NCI-H2081 treated with DMSO at 0.1 percent for 48 hours (cell line): ENCODE measurements at places on chromosomes 6 and 20.

GRCh38 chr6:36774331-36774730 lies 64.9 kb downstream of the CPNE5 start:
- DNase-seq = no peak

DNA sequence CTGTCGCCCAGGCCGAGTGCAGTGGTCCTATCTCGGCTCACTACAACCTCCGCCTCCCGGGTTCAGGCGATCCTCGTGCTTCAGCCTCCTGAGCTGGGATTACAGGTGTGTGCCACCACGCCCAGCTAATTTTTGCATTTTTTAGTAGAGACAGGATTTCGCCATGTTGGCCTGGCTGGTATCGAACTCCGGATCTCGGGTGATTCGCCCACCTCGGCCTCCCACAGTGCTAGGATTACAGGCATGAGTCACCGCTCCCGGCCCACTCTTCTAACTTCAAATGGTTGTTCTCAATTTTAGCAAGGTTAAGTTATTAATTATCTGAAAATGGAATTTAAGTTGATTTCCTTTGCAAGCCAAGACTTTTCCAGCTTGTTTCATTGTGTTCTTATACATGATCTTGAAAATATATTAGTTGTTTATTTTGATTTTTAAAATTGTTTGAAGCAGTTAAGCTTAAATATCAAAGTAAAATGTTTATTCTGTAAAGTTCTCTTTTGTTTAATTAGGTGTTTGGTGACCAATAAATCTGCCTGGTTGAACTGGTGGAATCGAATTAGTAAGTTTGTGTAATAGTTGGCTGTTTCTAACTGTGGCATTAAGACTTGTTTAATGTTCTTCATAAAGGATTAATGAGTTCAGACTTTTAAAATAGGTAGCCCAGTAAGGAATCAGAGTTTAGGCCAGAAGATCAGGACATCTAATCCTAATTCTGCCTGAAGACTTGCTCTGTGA lies 2.3 kb downstream of the PM20D2 start:
- no peak for DNase-seq

DNA sequence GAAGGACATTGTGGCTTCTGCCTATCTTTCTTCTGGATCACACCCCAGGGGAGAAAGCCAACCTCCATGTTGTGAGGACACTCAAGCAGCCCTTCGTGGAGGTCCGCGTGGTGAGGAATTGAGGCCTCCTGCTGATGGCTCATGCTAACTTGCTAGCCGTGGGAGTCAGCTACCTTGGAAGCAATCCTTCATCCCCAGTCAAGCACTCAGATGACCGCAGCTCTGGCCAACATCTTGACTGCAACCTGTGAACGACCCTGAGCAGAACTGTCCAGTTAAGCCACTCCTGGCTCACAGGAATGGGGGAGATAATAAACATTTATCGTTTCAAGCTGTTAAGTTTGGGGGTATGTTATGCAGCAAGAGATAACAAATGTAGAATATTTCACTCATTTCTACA lies 10.9 kb upstream of the CNKSR3 start:
- DNase-seq = no peak

- no peak for DNase-seq
These were observed 1.2 kb downstream of the SLC35B2 start for GRCh38 chr6:44255871-44256774.

- DNase-seq = no peak
These were observed 979.6 kb upstream of the MAP3K7 start for GRCh38 chr6:91566467-91566866.

- DNase-seq = no peak
These were observed 30.4 kb downstream of the DEFB114 start for GRCh38 chr6:49933526-49933925.

- no peak for DNase-seq
These were observed 260.4 kb upstream of the THEMIS start for GRCh38 chr6:128161263-128161662.

DNA sequence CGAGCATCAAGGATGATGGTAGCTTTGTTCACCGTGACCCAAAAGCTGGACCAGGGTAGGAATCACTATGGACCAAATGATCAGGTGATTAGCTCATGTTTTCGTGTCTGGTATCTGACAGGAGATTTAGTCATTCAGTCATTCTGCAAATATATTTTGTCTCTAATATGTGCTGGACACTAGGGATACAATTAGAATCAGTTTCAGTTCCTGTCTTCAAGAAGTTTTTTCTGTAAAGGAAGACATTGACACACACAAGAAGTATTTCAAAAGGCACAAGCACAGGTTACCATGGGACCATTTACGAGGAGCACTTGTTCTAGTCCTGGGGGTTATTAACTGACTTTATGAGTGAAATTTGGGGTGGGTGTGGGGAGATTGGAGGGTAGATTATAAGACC lies 244.9 kb downstream of the HIVEP2 start:
- no peak for DNase-seq

- no peak for DNase-seq
These were observed 24.5 kb upstream of the ABCC10 start for GRCh38 chr6:43402820-43403219.

DNA sequence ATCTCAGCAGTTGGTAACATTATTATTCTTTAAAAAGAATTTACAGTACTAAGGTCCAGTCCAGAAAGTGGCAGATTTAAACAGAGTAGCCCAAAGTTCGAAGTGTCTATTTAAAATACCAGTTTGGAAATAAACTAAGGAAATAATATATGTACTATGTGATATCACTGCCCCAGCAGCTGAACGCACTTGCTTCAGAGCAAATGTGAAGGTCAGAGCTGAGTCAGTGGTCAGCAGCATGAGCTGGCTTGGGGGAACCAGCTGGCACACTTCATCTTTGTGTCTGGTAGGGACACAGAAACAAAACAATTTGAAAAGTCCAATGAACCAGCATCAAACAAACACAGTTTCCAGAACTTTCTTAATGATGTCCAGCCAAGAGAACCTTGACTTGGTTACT lies 15.4 kb downstream of the TMEM14B start:
- DNase-seq = no peak

DNA sequence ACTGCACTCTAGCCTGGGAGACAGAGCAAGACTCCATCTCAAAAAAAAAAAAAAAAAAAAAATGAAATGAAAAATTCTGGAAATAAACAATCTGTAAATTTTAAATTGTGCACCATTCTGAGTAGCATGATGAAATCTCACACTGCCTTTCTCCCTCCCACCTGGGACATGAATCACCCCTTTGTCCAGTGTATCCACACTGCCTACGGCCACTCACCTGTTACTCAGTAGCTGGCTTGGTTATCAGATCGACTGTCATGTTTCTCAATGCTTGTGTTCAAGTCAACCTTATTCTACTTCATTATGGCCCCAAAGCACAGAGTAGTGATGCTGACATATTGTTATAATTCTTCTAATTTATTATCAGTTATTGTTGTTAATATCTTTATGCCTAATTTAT lies 58.7 kb upstream of the MTHFD1L start:
- no peak for DNase-seq

- DNase-seq = no peak
These were observed 216.8 kb downstream of the TMEM242 start for GRCh38 chr6:157106487-157106886.

DNA sequence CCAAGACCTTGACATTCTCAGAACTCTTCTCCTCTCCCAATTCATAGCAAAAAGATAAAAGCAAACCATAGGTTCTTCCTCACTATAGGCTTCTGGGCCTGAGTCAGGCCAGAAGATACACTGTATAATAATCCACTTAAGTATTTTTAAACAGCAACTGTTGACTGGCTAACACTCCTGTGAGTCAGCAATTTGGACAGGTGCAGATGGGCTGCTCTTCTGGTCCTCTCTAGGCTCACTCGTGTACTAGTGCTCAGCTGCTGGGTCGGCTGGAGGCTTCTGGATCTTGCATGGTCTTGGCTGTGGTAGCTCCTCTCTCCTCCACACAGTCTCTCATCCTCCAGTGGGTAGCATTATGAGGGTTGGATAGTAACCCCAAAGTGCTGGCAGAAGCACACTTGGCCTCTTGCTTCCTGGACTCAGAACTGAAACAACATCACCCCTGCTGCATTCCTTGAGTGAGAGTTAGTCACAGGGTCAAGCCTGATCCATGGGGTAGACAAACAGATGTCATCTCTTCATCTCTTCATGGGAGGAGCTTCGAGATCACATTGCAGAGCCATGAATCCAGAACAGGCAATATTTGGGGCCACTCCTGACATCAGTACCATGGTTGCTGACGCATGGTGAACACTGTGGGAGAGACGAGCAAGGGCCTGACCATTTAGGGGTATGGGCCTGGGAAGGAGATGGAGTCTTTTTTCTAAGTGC lies 86.9 kb downstream of the C6orf118 start:
- no peak for DNase-seq

GRCh38 chr6:52881662-52881995 lies 27.9 kb downstream of the GSTA3 start:
- DNase-seq = no peak

GRCh38 chr6:53578371-53578770 lies 33.5 kb upstream of the GCLC start:
- DNase-seq = no peak

DNA sequence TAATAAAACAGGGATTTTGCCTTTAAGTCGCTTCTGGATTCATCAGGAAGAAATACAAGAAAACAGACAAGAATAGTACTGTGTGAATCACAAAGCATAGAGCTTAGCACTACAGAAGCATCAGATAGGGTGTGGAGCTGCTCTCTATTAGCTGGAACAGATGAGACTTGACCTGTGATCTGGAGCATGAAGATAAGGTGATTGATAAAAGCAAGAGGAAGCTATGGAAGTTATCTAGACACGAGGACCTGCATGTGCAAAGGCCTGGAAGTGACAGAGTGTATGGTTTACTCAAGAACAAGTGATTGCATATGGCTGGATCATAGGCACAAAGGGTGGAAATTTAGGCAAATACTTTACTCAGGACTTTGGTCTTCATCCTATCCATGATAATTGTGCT lies 112.9 kb upstream of the MLIP start:
- no peak for DNase-seq

DNA sequence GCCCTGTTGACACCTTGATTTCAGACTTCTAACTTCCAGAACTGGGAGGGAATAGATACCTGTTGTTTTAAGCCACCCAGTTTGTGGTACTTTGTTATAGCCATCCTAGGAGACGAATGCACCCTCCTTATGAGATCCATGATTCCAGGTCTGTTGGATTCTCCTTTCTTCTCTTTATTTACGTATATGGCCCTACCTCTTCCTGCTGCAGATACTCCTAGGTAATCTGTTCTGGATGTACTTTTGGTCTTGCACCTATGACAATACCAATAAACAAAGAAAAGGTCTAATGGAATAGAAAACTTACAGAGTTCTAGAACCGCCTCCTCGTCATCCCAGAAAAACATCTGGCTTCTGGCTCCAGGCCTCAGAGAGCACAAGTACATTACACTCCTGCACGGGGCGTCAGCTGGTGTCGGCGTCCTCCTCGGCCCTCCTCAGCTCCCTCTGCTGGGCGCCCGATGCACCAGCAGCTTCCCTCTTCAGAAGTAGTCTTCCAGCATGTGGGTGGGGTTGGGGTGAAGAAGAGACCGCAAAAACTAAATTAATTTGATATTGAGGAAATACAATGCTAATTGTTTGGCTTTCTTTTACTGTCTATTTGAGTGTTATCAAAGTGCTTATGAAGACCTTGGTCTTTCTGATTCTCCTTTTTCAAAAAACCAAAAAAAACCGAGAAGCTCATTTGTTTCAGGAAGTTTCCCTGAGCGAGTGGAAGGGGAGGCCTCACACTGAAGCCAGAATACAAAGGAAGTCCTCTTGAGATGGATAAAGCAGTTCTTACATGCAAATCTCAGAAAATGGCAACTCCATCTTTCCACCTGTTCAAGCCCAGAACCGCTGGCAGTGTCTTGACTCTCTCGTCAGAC lies 9.7 kb upstream of the ATXN1 start:
- peak; percentile 26 for DNase-seq

- DNase-seq = no peak
These were observed 13.1 kb downstream of the VSTM2L start for GRCh38 chr20:37915800-37916570.

GRCh38 chr20:1664911-1665310 lies 7.3 kb upstream of the SIRPG start:
- no peak for DNase-seq

DNA sequence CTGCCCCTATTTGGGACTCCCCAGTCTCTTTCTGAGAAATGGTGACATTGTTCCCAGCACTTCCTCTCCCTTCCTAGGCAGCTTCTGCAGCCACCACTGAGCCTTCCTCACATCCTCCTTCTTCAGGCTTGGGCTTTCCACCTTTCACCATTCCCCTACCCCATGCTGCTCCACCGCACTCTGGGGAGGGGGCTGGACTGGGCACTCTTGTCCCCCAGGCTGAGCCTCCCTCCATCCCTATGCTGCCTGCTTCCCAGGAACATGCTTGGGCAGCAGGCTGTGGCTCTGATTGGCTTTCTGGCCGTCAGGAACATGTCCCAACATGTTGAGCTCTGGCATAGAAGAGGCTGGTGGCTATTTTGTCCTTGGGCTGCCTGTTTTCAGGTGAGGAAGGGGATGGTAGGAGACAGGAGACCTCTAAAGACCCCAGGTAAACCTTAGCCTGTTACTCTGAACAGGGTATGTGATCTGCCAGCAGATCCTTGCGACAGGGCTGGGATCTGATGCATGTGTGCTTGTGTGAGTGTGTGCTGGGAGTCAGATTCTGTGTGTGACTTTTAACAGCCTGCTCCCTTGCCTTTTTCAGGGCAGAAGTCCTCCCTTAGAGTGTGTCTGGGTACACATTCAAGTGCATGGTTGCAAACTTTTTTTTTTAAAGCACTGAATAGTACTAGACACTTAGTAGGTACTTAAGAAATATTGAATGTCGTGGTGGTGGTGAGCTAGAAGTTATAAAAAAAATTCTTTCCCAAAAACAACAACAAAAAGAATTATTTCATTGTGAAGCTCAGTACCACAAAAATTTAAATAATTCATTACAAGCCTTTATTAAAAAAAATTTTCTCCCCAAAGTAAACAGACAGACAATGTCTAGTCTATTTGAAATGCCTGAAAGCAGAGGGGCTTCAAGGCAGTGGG lies 2.1 kb upstream of the CDKN1A start:
- DNase-seq = no peak

DNA sequence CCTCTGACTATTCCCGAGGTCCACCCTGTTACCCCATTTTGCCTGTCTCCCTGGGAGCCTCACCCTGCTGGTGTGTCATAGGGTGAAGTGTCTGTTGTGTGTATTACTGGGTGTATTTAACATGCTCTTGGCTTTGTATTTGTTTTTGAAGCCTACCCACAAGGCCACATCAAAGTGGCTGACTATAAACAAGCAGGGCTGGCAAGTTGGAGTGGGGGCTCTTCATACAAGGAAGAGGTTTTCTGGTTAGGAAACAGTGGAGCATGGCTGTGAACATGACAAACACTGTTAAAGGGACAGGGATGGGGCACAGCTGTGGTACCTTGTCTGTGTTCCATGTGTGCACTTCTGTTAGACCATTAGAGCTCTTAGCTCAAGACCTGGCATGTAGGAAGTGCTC lies 26.3 kb downstream of the HECA start:
- no peak for DNase-seq

GRCh38 chr6:152721956-152722355 lies 24.3 kb downstream of the MYCT1 start:
- no peak for DNase-seq

DNA sequence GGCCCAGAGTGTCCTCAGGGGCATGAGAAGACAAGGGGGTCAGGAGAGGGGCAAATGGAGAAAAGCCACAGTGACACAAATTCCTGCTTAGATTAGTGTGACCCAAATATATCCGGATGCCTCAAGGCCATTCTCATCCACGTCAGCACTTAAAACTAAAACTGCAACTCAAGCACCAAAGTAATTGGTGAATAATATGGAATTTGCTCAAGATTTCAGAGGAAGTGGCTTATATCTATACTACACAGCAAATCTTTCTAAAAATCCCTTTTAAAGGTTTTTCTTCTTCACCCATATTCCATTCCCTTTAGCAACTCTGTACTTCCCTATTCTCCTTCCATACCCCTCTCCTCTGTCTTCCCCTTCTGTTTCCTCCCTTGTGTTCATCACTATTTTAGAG lies 15.2 kb downstream of the DEF6 start:
- no peak for DNase-seq
